Activated CD4-positive, alpha-beta memory T cell treated with anti-CD3 and anti-CD28 coated beads, Interleukin-2, amount 10 ng/mL, durations not matched to agents 7 days and 5 days (primary cell): ENCODE measurements at places on chromosomes 5 and 9. TPM values are rescaled to one million over a fixed set of nuclear protein-coding genes. Genes with fewer than 3 reads are reported as not detected.

PALM2AKAP2 gene
- total RNA-seq, result not detected

- DNase-seq, result peak; percentile 96
Measured at GRCh38 chr9:128504485-128505413, at the start of gene GLE1. GLE1 (plus strand) TSS chr9:128504719; CDS start chr9:128504806, 87 bp downstream.

DNA sequence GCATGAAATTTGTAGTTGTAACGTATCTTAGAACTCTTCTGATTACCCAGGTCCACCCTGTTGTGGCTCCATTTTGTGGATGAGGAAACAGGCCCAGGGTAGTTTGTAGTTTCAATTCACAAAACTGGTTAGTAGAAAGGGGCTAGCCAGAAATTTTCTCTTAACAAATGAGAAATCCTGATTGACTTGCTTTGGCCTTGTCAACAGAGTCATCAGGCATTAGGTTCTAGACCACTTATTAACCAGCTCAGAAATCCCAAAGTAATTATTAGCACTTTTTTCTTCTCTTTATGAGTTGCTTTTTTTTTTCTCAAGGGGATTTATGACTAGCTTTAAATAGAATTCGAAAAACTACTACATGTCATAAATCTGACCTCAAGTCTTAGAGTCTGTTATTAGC lies 160.2 kb downstream of the SH3GL2 start:
- DNase-seq, result no peak

RXRA gene
- total RNA-seq, result 7.0 TPM

GRCh38 chr5:176201811-176202210 lies 36.4 kb upstream of the SIMC1 start:
- no peak for DNase-seq

ZNF782 gene
- total RNA-seq, result 3.1 TPM

GRCh38 chr9:136582977-136583735 lies 37.3 kb upstream of the NOTCH1 start:
- no peak for DNase-seq

SPOUT1 gene
- 59.2 TPM for total RNA-seq

GRCh38 chr5:139178935-139179334 lies 19.2 kb downstream of the SIL1 start:
- no peak for DNase-seq

KCNV2 gene
- not detected for total RNA-seq

HCN1 gene
- not detected for total RNA-seq

GRCh38 chr9:127903557-127904475 lies 4.4 kb upstream of the ST6GALNAC6 start:
- peak; percentile 90 for DNase-seq

GEMIN5 gene
- 11.3 TPM for total RNA-seq

DNA sequence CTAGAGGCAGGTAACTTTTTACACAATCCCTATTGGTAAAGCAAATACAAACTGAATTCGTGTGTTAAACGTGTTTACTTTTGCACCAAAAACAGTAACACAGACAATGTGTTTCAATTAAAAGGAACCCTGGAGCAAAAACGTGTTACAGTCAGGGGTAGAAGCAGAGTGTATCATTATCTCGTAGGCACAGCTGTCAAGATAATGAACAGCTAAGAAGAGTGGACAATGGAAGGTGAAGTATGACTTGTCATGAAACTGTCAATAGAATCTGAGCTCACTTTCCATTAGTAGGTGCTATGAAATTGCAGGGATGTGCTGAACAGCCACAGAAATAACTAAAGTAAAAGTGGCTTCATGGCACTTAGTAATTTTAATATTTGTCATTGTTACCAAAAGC lies 1229.8 kb upstream of the WWC1 start:
- no peak for DNase-seq

GRCh38 chr5:31886206-31886605 lies 247.3 kb downstream of the PDZD2 start:
- DNase-seq, result no peak

DNA sequence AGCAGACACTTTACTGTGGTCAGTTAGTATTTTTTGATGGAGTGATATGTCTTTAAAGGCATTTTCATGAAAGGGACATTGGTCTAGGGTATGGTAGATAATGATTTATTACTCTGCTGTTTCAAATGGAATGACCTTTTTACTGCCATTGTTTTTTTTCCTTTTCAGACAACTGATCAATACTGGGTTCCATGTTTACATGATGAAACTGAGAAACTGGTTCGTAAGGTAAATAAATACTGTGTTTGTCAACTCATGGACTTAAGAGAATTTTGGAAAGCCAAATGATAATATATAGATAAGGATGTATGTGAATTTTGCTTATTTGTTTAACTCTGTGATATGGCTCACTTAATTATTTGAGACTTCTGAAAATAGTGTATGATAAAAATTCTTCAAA lies 35.5 kb downstream of the VPS13A start:
- no peak for DNase-seq

DNA sequence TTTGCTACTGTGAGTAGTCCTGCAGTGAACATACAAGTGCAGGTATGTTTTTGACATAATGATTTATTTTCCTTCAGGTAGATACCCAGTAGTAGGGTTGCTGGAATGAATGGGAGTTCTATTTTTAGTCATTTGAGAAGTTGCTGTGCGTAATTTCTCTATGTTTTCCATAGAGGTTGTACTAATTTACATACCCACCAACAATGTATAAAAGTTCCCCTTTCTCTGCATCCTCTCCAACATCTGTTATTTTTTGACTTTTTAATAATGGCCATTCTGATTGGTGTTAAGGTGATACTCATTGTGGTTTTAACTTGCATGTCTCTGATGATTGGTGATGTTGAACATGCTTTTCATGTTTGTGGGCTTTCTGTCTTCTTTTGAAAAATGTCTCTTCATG lies 64.7 kb upstream of the CTSL start:
- no peak for DNase-seq

DNA sequence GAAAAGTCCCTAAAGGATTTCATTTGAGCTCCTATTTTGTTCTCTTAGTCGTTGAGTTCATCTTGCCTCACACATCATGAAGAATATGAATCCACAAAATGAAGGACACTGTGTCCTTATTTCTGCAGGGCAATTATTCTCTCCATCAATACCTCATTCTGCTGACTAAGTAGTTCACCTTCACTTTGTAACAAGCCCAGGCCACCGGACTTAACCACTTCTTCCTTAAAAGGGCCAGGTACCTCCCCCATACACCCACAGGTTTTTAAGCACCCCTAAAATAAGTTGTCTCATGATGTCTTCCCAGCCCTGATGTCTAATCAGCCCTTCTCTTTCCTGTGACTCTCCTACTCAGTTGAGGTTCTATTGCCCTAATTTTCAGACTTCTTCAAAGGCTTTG lies 67.1 kb upstream of the PLPP6 start:
- no peak for DNase-seq

- no peak for DNase-seq
Measured at GRCh38 chr9:98314381-98315066, 59.1 kb upstream of the TBC1D2 start.

DNA sequence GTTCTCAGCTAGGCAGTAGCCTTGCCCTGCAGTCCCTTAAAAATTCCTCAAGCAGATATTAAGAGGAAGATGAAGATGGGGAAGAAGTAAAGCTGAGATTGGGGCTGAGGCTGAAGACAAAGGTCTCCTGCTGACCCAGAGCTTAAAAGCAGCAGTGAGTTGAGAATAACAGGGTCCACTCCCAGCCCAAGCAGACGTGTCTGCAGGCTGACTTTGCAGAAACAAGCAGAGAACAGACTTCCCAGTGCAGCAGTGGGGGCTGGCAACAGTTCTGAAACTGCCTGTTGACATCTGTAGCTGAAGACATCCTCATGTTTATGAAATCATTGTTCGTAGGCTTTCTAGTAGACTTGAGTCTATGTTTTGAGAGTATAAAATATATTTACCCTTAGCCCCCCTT lies 1.1 kb downstream of the CTXN3 start:
- no peak for DNase-seq

TMC1 gene
- total RNA-seq, result 0.28 TPM

DNA sequence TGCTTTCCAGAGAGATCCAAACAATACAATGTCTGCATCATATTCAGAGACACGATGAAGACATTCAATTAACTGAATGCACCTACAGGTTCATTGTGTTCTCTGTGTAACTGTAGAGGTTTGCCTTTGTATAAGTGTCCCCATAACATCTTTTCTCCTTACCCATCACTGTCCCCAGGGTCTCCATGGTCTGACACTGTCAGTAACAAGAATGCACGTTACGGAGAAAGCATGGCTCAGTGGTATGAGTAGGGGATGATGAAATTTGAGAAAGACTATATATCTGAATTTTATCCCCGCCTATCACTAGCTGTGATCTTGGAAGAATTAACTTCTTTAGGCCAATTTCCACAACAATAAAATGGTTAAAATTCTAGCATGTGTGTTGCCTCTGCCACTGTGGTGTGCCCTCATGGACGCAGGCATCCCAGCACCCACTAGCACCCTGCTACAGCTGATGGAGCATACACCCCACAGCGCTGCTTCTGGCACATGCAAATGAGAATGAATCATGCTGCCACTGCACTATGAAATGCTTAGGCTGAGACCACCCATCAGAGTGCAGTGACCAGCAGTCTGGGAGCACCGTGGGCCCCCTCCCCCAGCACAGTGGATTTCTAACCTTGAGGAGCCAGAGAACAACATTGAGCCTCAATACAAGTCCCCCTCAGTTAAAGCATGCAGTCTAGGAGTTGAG lies 54.3 kb downstream of the RGMB start:
- no peak for DNase-seq
